CD14-positive monocyte (primary cell): ENCODE measurements at places on chromosomes 2 and 18. TPM values are rescaled to one million over a fixed set of nuclear protein-coding genes. Genes with fewer than 3 reads are reported as not detected.

DNA sequence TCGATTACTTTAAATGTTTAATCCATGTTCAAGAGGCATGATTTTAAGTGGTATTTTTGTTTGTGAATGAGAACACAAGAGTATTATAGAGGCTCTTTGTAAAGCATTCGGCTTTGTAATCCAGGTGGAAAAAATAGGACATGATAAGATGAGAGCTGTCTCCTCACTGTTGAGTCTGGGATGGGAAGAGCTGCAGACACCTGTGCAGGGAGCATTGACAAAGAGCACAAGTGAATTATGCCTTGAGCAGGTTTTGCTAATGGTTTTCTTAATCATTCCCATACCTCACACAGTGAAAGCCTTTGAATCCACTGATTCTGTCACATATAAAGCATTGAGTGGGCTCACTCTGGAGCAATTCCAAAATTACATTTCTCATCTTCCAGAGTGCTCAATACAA is 9.6 kb downstream of the COL6A3 start:
- no peaks in the 10 kb centered on the region for H3K4me1 ChIP-seq
- H3K4me3 ChIP-seq, result no peak overlapping the region
- H3K27me3 ChIP-seq, result no peaks in the 10 kb centered on the region
- no peaks in the 10 kb centered on the region for H3K36me3 ChIP-seq
- DNase-seq, result no peak

DNA sequence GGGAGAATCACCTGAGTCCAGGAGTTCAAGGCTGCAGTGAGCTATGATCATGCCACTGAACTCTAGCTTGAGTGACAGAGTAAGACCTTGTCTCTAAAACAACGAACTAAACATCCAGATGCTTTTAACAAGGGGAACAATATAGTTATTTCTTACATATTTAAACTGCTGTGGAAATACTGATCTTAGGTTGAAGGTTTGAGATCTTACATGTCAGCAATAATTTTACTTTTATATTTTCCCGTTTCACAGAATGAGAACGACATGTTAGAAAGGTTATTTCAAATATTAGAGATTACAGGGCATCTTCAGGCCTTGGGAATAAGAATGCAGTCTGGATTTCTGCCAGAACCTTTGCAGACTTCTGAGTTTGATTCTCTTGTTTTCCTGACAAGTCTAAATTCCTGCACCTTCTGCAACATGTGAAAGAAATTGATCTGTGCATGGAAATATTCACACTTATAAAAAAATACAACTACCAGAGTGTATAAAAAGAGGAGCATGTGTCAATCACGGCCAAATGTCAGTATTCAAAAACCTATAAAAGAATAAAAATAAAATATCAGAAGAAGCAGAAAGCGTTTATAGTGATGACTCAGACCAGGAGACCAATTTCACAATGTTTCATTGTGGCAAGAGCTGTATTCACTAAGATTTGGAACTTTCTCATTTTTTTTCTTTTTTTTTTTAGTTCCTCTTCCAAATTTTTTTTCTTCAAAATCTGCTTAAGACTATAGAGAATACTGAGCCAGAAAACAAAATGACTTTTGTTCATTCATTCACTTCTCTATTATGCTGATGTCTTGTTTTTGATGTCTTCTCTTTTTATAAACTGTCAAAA is 29.6 kb downstream of the COLEC12 start:
- H3K4me1 ChIP-seq, result peaks cover 38% of the 10 kb centered on the region
- H3K27me3 ChIP-seq, result no peaks in the 10 kb centered on the region
- no peak overlapping the region for H3K4me3 ChIP-seq
- peak overlapping the region; percentile 76 for H3K27ac ChIP-seq

DNA sequence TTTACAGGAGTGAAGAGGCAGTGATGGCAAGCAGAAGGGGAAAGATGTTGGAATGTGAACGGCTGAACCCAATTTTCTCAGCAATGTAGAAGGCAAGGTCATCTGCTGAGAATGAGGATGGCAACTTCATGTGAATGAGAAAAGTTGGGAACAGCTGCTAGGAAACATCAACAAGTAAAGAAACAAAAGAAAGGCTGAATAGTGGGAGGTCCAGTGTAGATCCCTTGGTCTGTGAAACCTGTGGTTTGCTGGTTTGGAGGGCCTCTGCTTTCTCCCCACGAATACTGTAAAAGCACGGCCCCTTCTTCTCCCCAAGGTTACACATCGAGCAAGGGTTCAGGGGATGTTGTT is 27.4 kb downstream of the MARCHF4 start:
- no peaks in the 10 kb centered on the region for H3K27me3 ChIP-seq
- H3K4me3 ChIP-seq, result no peak overlapping the region
- DNase-seq, result no peak
- no peaks in the 10 kb centered on the region for H3K4me1 ChIP-seq
- no peak overlapping the region for H3K27ac ChIP-seq

The TTR gene
- polyA plus RNA-seq, result not detected
